ENCODE measurements at places on chromosomes 7 and 10.

- no peak for DNase-seq
Measured at GRCh38 chr10:132892004-132892403, 50.4 kb downstream of the CFAP46 start.

DNA sequence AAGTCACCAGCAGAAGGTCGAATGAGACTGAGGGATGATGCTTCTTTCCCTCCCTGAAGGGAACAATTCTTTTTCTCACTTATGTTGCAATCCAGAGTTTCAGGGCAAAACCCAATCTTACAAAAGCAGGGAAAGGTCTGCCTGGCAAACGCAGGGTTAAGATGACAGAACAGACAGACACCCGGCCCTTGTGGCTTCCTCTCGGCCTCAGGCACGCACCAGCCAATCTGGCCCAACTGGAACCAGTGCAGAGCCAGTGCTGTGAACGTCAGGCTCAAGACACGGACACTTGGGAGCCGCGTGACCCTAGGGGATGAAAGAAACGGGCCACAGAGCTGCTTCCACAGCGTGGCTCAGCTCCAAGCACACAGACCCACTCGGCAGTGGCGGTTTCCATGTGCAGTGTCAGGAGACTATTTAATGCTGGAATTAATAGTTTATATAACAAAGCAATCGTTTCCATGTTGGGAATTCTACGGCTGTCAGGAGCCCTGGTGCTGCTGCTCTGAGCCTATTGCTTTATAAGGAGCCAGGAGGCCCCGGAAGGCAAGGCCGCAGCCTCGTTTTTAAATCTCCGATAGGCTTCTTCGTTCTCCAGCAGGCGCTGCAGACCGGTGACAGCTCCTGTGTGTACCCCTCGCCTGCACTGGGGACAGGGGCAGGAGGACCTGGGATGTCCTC lies 198.4 kb downstream of the DIP2C start:
- no peak for DNase-seq

DNA sequence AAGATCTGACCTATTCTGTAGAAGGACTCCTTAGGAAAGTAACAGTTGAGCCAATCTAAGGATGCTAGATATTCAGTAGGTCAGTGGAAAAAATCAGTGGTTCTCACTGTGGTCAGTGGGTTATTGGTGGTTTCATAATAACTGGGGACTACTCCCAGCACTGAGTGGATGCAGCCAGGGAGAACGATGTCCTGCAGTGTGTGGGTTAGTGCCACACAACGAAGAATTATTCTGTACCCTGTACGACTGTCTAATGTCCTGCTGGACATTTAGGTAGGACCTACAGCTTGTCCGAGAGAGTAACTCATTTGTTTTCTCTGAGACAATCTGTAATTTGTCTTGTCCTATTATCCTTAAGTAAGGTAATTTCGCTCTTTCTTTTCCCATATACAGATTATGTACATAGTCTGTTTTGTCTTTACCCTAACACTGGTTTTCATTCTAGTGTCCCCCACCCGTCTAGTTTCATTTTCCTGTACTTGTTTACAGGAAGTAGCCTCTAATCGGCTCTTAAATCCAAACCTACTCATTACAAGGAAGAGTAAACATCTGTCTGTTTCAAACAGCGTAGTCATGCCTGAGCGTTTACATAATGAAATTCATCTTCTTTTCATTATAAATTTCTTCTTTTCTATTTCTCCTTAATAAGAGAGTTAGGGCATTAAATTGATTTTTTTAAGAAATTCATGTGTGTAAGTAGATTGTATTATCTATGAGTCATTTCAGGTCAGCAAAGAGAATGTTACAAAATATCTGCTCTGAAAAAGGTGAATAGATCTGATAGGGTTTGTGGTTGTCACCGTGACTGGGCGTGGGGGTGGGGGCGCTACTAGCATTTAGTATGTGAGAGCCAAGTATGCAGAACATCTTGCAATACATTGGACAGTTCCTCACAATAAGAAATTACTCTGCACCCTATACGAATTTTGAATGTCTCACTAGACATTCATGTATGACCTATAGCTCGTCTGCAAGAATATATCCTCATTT lies 8.3 kb upstream of the ZC3HAV1L start:
- DNase-seq: peak; percentile 46

DNA sequence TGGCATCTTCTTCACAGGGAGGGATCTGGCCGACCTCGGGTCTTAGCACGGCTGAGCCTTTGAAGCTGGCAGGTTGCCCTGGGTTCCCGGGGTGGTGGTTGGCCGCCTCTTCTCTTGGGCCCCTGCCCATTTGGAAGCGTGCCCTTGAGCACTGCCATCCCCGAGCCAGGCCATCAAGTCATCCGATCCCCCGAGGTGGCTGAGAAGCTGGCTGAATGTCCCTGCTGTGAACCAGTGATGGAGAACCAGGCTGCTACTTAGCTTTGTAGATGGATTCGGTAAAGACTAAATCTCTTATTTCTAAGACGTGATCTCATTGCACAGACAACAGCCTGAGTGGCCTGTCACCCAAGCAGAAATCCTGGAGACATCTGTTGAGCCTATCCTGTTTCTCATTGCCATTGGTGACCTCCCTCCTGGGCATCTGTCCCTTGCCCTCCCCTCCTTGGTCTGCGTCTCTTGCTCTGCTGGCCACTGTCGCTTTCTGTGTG lies 74.3 kb downstream of the GRK5 start:
- no peak for DNase-seq

DNA sequence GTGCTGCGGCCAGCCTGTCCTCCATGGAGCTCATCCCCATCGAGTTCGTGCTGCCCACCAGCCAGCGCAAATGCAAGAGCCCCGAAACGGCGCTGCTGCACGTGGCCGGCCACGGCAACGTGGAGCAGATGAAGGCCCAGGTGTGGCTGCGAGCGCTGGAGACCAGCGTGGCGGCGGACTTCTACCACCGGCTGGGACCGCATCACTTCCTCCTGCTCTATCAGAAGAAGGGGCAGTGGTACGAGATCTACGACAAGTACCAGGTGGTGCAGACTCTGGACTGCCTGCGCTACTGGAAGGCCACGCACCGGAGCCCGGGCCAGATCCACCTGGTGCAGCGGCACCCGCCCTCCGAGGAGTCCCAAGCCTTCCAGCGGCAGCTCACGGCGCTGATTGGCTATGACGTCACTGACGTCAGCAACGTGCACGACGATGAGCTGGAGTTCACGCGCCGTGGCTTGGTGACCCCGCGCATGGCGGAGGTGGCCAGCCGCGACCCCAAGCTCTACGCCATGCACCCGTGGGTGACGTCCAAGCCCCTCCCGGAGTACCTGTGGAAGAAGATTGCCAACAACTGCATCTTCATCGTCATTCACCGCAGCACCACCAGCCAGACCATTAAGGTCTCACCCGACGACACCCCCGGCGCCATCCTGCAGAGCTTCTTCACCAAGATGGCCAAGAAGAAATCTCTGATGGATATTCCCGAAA lies 2.7 kb downstream of the PIK3CG start:
- DNase-seq: no peak

- no peak for DNase-seq
Measured at GRCh38 chr10:62726142-62726541, 78.4 kb upstream of the ADO start.

GRCh38 chr7:134802762-134803161 lies 23.3 kb downstream of the CALD1 start:
- DNase-seq: no peak

- no peak for DNase-seq
Measured at GRCh38 chr7:100446040-100446439, 9.7 kb upstream of the PPP1R35 start.

DNA sequence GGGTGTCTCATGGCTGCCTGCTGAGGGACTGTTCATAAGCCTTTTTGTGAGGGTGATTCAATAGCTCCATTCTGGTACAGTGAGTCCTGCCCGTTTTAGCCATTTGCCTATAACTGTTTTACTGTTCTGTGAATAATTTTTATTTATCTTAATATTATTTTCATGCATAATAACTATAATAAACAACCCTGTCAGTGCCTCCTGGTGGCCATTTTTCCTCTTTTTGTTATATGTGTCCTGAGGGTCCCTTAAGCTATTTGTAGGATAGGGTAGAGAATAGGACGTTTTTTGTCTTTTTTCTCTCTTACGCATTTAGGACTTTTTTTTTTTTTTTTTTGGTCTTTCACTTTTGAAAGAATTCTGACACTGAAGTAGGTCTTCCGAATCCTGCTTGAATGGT lies 2.9 kb downstream of the C1QL3 start:
- DNase-seq: no peak

- no peak for DNase-seq
Measured at GRCh38 chr7:128003787-128004186, 27.4 kb downstream of the LRRC4 start.

DNA sequence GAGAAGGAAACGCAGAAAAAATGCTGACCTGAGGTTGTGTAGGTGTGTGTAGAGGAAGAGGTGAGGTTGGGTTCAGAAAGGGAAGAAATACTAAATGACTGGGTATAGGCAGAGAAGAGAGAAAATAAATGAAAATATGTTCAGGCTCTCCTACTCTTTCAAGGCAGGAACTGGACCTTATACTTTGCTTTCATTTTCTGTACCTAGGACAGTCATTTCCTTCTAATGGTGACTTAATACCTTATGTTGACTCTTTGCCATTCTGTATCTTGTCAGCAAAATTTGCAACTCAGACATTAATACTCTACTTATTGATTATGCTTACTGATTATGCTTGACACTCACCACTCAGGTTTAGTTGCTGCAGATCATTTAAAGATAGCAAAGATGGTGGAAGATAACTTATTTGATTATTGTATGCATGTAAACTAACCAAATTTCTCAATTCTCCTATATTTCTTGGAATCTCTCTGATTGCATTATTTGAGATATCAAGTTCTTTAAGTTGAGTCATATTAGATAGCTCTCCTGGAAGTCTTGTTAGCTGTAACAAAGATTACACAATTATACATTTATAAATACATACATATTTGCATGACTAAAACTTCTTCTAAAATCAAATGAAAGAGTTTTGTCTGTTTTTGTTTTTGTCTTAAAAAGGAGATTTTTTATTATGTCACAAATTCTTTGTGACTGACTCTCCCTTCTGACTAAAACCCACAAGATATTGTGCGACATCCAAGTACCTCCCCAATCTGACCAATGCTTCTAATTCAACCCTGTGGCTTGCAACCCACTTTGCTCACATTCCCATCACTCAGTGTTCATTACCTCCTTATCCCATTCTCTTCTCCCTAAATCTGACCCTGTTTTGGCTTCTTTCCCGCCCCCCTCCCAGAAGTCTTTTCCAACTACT lies 20.0 kb downstream of the LRRD1 start:
- DNase-seq: no peak

- DNase-seq: no peak
Measured at GRCh38 chr10:99766302-99766681, 16.1 kb upstream of the ABCC2 start.

DNA sequence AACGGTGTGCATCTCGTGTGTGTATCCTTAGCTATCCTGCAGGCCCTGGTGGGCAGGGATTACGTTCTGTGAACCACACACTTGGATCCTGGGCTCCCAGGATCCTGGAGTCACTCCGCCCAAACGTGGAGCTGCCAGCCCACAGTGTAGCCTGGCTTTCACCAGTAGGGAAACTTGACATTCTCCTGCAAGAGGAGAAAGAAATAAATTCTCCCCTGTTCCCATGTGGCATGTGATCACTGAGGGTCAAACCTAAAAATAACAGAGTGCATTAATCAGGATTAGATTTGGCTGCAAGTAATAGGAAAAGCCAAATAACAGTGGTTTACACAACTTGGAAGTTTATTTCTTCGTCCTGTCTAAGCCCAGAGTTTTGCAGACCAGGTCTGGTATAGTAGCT lies 32.3 kb downstream of the PALD1 start:
- no peak for DNase-seq

GRCh38 chr7:14047709-14048399 lies 58.4 kb upstream of the ETV1 start:
- DNase-seq: no peak

All from NCI-H510A treated with DMSO at 0.1 percent for 48 hours (cell line).